ENCODE measurements at places on chromosomes 3 and 15. TPM values are rescaled to one million over a fixed set of nuclear protein-coding genes. Genes with fewer than 3 reads are reported as not detected.

The ITPKA gene
- total RNA-seq, result 1.0 TPM

The GLDN gene
- total RNA-seq, result 0.09 TPM

The CCR1 gene
- 0.41 TPM for total RNA-seq

The TAGLN3 gene
- total RNA-seq, result 7.9 TPM

The STRIT1 gene
- not detected for total RNA-seq

The CADM2 gene
- 1.5 TPM for total RNA-seq
